ENCODE measurements at places on chromosomes 11 and 22.

GRCh38 chr11:105713106-105713505, 103.2 kb downstream of the GRIA4 start:
- no peak for DNase-seq

DNA sequence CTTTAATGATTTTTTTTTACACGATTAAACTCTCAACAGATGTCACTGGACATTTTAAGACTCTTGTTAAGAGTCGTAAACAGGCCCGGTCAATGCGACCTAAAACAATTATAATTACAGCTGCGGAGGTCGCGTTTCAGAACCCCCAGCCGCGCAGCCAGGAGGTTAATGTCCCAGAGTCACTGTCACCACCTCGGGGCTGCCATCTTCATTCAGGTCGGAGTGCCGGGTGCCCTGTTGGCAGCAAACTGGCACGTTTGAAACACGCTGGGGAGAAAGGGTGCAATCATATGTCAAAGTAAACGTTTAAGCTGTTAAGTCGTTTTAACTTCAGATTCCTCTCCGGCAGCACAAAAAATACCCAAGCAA, 711 bp upstream of the PHF21B start:
- no peak for DNase-seq

GRCh38 chr11:9757809-9758636, 94.1 kb downstream of the SWAP70 start:
- DNase-seq: peak; percentile 87

GRCh38 chr22:43554259-43554636, 142.4 kb downstream of the MPPED1 start:
- no peak for DNase-seq

DNA sequence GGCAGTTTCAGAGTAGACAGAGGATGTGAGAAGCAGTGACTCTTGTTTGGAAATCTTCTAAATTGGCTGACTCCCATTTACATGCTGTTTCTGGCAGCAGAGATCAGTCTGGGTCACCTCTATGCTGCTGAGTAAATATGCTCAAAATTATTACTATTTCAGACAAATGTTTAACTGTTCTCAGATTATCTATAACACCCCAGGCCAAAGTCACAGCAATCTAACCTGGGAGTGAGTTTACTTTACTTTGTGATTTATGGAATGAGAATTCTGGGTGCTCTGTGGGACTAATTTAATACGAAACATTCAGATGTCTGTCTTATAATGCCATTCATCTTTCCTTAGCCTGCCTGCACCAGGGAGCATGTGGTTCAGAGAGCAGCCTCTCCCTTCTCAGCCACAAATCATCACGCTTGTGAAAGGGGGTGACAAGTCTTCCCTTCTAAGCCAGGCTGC, 282.5 kb upstream of the MPPED2 start:
- no peak for DNase-seq

- DNase-seq: no peak
Measured at GRCh38 chr11:30257058-30257457, 26.2 kb downstream of the FSHB start.

GRCh38 chr11:20089796-20090653, 70.2 kb downstream of the DBX1 start:
- no peak for DNase-seq

GRCh38 chr22:46068593-46069491, 81.5 kb upstream of the PPARA start:
- peak; percentile 29 for DNase-seq

DNA sequence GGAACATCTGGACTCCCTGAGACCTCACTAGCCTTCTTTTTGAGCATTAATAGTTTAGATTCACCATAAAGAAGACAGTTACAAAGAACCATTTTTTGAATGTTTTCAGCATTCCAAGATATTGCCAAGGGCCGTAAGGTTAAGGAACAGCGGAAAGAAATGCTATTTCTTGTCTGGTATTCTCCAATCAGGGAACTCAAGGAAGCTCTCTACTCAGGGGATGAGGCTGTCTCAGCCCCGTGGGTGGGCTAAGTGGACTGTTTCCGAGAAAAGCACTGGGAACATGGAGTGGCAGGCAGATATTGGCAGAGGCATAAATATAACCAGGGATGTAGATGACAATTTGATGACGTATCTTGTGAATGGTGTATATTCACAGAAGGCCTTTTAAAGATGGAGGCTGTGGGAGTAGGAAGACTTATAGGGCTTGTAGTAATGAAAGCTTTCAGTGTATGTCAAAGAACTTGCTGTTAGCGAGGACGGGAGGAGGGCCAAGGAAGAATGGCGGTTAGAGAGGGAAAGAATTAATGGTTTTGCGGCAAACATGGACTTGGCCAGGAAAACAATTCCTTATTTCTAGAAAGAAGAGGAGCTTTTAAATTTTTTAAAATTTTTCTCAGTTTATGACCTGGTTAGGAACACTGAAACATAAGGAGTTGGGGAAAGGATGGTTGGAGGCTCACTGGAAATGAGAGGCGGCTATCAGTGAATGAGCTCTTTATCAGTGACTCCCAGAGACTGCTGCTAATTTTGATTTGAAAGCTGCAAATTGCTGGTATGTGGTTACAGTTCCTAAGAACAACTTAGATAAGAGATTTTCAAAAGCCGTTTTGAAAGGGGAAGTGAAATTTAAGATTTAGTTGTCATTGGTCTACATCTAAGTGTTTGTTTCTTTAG, 64.6 kb downstream of the ST3GAL4 start:
- DNase-seq: no peak

- peak; percentile 33 for DNase-seq
Measured at GRCh38 chr11:126072141-126072741, 9.6 kb upstream of the CDON start.

GRCh38 chr11:16610213-16610737, 128.2 kb upstream of the C11orf58 start:
- DNase-seq: no peak

DNA sequence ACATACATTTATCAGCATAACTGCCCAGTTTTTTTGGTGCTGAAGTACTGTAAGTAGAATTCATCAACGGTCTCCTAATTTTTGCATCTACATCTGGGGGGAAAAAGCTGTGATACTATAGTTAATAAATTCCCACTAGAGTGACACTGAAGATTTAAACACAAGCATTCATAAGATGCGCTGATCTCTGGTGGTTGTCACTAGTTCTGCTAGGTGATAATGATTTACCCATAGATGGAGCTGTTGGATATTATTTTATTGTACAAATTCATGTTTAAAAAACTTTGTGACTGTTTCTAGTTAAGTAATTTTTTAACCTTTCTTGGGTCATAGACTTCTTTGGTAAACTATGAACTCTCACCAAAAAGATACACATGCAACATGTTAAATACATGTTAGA, 106.6 kb downstream of the EMSY start:
- DNase-seq: no peak

DNA sequence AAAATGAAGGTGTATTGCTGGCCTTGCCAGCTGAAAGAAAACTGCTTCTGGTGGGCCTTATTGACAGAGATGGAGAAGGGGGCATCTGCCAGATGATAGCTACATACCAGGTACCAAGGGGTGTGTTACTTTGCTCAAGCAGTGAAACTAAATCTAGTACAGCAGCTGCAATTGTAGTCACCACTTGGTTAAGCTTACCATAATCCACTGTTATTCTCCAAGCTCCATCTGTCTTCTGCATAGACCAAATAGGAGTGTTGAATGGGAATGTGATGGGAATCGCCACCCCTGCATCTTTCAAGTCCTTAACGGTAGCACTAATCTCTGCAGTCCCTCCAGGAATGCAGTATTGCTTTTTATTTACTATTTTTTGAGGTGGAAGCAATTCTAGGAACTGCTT, 45.8 kb upstream of the LIN7C start:
- DNase-seq: no peak

DNA sequence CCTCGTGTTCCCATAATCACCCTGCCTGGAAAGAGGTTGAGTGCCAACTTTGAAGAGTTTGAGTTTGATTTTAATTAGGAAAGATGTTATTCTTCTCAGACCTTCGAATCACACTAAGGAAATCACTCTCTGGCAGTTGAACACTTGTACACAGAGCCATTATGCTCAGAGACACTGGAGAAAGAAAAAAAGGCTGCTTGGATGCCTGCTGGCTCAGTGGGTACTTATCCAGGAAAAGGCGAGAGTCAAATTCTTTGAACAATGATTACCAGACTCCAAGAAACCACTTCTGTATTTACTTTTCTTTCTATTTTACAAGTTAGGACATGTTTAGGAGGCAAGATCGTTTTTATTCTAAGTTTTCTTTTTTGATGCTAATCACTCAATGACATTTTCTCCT, 438.5 kb upstream of the FAT3 start:
- DNase-seq: no peak

GRCh38 chr11:47408598-47409439, 429 bp downstream of the SLC39A13 start:
- DNase-seq: peak; percentile 36

DNA sequence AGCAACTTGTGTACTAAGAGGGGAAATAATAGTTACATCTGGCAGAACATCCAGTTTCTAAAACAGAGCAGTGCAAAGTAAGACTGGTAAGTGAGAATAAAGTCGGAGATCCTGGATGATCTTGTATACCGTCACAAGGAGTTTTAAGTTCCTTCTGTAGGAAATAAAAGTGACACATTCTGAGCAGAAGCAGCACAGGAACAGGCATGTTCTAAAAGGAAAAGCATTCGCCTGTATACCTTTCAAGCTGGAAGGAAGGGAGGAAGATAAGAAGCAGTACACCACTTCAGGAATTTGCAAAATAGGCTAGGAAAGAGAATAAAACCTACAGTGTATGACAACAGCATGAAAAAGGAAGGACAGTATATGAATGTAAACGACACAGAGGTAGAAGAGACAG, 106.2 kb upstream of the TP53AIP1 start:
- DNase-seq: no peak

DNA sequence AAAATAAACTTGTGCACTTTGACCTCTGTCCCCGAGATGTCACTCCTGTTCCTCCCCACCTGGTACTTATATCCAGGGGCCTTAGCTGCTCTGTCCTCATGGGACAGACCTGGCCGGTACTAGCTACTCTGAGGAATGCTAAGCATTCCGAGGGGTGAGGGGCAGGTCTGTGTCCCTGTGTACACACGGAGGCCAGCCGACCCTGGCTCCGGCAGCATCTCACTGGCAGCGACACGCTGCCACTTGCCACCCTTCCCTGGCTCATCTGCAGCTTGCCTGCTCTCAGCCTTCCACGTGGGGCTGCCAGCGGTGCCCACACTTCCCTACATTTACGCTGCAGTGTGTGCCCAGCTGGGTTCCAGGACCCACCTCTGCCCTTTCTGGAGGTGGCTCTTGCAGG, 21.6 kb upstream of the TEF start:
- DNase-seq: peak; percentile 27

- no peak for DNase-seq
Measured at GRCh38 chr11:111411456-111411855, 32.4 kb upstream of the POU2AF1 start.

DNA sequence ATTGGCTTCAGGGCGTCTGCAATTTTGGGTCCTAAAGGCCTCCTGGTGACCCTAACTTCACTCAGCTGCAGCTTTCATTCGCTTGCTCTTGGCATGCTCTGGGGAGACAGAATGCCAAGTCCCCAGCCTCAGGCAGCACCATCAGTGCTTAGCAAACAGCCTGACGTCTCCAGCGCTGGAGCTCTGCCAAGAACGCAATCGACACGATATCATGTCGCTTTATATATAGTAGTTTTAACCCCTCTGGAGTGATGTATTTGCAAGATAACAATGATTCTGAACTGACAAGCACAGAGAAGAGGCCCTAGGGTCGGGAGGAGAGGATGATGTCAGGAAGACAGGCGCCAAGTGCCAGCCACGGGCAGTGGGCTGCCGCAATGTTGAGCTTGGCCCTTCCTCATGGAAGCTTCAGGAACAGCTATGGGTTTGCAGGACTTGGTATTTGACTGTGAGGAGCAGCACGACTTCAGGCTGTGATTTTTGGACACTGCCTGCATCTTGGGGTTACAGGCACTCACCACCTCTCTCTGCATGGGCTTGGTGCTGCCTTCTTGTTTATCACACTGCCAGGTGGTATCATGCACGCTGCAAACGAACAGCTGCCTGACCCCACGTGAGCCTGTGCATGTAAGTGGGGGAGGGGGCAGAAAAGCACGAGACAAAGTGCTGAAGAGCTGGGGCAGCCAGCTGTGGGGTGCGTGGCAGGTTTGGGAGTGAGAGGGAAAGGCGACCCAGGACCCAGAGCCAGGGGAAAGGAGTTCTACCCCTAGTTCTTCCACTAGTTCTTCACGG, 26.1 kb downstream of the B3GAT1 start:
- DNase-seq: peak; percentile 17

GRCh38 chr11:14366936-14367335, 8.0 kb upstream of the RRAS2 start:
- no peak for DNase-seq

- DNase-seq: no peak
Measured at GRCh38 chr22:45563362-45564040, 60.8 kb downstream of the FBLN1 start.

DNA sequence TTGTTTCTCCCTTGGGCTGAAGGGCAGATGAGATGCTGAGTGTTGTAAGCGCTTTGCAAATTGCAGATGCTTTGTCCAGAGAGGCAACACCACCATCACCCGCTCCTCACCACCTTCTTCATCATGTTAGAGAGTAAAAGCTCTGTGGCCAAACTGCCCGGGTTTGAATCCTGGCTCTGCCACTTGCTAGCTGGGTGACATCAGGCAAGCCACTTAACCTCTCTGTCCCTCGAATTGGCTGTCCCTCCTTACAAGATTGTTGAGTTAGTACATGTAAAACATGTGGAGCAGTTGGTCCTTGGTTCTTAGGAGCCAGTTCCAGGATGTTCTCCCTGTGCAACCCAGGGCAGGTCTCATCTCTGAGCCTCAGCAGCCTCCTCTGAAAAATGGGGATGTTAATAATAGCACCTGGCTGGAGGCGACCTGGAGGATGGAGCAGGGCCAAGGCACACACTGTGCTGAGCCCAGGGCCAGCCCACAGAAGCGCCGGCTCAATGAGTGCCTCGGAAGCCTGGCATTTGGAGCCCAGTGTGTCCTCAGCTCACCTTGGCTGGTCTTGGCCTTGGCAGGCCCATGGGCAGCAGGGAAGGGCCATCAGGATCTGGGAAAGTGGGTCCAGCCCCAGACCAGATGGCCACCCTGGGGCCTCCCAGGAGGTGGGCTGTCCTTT, 10.5 kb downstream of the C11orf86 start:
- no peak for DNase-seq

- DNase-seq: no peak
Measured at GRCh38 chr11:71397331-71397860, 50.8 kb downstream of the DHCR7 start.

- DNase-seq: peak; percentile 11
Measured at GRCh38 chr11:35304386-35304775, 115.0 kb downstream of the SLC1A2 start.

All from Calu3 (cell line).